ENCODE measurements at places on chromosomes 4 and X.

GRCh38 chrX:22012931-22013330, 19.2 kb upstream of the PHEX start:
- DNase-seq: no peak

GRCh38 chrX:38890963-38891362, 89.7 kb downstream of the MID1IP1 start:
- no peak for DNase-seq

DNA sequence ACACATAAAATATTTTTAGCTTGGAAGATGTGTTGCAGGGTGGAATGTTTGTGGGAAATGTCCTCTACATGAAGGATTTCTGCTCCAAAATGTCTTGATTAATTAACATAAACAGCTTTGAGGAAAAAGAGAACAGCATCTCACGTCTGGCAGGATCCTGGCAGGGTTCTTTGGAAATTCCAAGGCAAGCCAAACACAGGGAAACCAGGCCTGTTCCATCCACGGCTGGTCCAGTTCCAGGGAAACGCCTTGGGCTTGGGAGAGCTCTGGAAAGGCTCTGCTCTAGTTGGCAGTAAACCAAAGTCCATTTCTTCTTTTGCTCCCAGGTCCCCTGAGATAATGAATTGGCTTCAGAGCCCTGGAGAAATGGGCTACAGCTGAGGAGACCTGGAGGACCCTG, 42.4 kb upstream of the GAB1 start:
- DNase-seq: no peak

DNA sequence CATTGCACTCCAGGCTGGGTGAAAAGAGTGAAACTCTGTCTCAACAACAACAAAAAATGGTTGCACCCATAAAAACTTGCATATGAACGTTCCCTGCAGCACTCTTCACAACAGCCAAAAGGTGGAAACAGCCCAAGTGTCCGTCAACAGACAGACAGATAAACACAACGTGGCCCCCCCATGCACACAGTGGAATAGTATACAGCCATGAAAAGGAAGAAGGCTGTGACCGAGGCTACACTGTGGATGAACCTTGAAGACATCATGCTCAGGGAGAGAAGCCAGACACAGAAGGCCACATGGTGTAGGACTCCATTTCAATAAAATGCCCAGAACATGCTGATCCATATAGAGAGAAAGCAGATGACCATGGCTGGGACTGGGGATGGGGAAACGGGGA, 33.5 kb upstream of the ASMTL start:
- no peak for DNase-seq

DNA sequence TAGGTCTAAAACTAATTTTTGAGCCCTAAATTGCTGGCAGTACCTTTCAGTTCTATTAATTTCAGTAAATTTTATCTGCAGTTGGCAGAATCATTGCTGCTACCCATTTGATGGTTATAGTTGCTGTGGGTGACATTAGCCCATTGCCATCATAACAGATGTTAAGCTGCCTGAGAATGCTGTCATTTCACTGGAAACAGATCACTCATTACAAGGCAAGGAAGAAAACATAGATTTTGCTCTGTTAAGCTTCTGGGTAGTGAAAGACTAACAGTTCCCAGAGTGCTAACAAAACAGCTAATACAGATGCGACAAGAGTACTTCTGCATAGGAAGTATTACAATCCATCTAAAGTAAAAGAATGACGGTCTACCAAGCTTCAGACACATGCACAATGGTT, 213.2 kb downstream of the SPANXN3 start:
- DNase-seq: no peak

- DNase-seq: no peak
Measured at GRCh38 chr4:3085948-3086670, 11.6 kb downstream of the HTT start.

DNA sequence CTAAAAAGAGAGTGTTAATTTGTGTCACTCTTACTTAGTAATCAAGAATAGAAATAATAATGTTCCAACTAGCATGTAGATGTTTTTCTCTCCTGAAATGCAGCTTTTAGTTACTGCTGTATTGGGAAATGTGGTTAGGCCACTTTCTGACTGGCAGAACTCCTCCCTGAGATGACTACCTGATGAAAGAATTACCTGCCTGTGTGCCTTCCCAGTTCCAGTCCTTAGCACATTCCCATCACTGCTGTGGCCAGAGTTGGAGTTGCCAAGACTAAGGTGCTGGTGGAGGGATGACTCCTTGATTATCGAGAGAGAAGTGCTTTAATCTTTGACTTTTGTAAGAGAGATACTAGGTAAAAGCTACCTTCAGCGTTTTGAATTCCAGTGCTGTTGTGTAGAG, 9.5 kb downstream of the GAB1 start:
- DNase-seq: no peak

- DNase-seq: no peak
Measured at GRCh38 chrX:8579602-8580001, 115.0 kb downstream of the VCX3B start.

- no peak for DNase-seq
Measured at GRCh38 chr4:70691661-70692060, 3.3 kb downstream of the UTP3 start.

- DNase-seq: no peak
Measured at GRCh38 chr4:148044089-148044911, 312.4 kb downstream of the ARHGAP10 start.

GRCh38 chr4:83605744-83606172, 69.8 kb downstream of the GPAT3 start:
- no peak for DNase-seq
